Activated CD8-positive, alpha-beta memory T cell treated with anti-CD3 and anti-CD28 coated beads for 48 hours (primary cell): ENCODE measurements at places on chromosomes 1 and 21.

DNA sequence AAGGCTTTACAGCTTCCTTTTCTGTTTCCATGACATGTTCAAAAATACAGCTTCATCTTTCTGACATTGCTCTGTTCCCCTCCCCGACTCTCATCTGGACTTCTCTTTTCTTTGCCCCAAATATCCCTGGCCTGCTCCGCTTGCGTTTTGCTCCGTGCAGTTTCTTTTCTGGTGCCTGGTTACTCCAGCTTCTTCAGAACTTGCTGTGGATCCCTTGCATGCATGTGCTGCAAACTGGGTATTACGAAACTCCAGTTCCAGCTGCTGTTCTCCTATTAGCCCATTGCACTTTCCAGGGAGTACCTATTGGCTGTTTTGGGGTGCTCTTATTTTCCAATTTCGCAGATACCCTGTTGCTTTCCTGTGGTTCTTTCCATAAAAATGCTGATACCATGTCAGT lies 9.9 kb upstream of the NDC1 start:
- DNase-seq = no peak

- DNase-seq = no peak
Observed at GRCh38 chr1:35047188-35047858, 15.6 kb upstream of the ZMYM6 start.

DNA sequence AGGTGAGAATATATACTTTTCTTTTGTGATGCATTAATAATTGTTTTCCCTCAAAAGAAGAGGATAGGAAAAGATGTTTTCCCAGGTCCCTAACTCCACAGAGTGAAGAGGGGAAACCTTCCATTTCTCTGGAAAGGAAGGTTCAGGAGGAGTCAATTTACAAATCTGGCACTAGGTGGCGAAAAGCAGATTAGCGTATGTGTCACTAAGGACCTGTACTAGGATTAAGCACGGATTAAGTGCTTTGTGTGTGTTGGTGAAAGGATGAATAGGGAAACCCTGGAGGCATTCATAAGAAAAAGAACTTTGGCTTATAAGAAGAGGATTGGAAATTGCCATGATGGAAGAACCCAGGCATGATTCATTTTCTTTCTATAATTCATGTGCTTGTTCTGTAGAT lies 410.1 kb upstream of the PLXNA2 start:
- no peak for DNase-seq

DNA sequence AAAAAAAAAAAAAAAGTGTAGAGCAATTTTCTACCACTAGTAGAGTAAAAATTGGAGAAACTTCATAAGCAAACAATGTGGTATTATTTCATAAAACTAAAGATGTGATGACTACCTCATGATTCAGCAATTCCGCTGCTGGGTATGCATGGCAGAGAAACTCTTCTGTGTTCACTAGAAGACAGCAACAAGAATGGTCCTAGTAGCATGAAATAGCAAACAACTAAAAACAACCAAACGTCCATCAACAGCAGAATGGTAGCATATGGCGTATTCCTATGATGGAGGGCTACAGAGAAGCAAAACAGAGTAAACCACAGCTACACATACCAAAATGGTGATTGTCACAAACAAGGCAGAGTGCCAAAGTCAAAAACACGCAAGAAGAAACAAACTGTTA lies 18.9 kb downstream of the HTR1D start:
- DNase-seq = no peak

- DNase-seq = no peak
Observed at GRCh38 chr1:51287966-51288365, 42.4 kb downstream of the TTC39A start.

DNA sequence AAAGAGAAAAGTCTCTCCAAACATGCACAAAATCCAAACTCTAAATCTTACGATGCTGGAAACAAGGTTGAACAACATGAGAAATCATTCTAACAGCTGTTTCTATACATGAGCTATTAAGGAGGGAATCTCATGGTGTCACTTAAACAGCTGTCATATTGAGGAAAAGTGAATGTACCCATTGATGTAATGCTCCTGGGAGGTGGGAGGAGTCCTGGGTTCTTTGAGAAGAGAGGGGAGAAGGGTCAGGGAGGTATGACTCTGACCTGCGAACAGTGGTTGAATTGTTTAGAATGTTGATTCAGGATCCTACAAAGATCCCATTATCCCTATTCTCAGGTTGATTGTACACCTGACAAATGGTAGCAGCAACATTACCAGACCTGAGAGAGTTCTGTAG lies 49.3 kb downstream of the ZC3H11B start:
- no peak for DNase-seq

GRCh38 chr1:61403679-61404596 lies 321.0 kb downstream of the TM2D1 start:
- DNase-seq = no peak

DNA sequence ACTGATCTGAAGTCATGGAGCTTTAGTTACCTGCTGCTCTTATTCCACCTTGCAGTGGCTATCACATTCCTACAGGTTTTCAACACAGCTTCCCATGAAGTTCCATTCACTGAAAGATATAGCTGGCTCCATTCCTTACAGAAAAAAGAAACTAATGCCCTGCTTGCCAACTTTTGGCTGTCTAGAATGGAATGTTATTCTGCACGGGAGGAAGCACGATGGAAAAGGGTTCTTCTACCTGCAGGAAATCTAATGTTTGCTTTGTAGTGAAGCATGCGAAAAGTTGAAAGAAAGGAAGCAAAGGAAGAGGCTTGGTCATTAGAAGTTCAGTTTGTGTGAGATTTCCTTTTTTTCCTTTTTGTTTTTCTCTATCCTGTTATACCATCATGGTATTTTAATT lies 32.6 kb downstream of the GIPC2 start:
- no peak for DNase-seq

GRCh38 chr1:50295566-50295965 lies 127.7 kb downstream of the DMRTA2 start:
- DNase-seq = no peak

GRCh38 chr1:224749916-224750315 lies 133.8 kb downstream of the CNIH3 start:
- DNase-seq = no peak

GRCh38 chr1:206705191-206705590 lies 20.5 kb downstream of the MAPKAPK2 start:
- no peak for DNase-seq

DNA sequence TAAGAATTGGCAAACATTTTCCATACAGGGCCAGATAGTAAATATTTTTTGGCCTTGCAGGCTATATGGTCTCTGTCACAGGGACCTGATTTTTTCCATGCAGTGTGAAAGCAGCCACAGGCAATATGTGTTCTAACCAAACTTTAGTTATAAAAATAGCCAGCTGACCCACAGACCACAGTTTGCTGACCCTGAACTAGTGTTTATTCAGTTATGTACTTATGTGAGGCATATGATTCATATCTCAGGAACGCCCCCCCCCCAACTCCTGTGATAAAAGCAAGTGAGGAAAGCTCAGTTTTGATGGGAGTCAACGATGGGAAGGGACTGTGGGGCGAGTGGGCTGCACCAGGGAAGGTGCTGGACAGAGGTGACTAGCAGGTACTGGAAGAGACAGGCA lies 80.1 kb downstream of the HMGB4 start:
- no peak for DNase-seq

GRCh38 chr21:14486869-14487268 lies 59.2 kb downstream of the SAMSN1 start:
- DNase-seq = no peak

- no peak for DNase-seq
Observed at GRCh38 chr1:27154469-27154990, 395 bp downstream of the SLC9A1 start.

DNA sequence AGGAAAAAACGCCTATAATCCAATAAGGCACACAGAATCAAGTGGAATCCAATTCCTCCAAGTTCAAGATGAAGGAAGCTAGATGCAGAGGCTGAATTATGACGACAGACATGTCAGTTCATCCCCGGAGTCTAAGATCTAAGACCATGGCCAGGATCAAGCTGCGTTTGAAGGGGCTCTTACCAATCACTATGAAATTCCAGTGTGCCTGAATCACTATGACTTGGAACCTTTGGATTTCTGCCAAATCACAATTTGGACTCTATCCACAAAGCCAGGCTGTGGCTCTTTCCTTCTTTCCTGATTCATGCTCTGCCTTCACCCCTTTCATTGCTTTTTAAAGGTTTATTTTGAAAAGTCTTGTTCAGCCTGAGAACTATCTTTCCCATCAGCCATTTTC lies 17.1 kb downstream of the OLIG2 start:
- no peak for DNase-seq

DNA sequence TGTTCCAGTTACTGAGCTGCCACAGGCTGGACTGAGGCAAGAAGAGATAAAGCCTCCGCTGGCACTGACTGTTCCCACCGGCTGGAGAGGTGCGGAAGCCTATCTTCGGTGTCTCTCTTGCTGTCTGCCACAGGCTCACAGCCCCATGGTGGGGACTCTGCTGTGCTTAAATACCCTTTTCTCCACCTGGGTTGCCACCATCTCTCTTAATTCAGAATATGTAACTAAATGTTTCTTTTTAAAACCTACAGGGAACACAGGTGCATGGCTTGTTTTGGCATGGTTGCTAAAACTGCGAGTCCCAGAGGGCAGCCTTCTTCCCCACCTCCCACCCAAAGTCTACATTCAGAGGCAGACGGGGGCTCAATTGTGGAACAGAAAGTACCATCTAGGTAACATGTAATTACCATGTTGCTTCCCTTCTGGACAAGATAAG lies 8.1 kb upstream of the LBR start:
- DNase-seq = no peak

DNA sequence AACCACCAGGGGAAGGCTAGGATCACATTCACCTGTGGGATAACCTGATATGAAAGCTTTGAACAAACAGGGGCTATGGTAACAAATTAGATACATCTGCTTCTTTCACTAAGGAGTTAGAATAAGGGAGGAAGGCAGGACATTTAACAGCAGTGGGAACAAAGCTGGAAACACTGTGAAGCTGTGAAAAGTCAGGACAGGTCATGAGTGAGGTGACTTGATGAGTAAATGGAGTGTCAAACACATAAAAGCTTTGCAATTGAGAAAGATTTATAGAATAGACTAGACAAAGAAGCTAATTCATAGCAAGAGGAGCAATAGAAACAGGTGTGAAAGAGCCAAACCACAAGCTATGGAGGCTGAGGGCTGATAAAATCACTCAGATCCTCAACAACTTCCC lies 110.0 kb downstream of the ASTN1 start:
- no peak for DNase-seq

- no peak for DNase-seq
Observed at GRCh38 chr21:45997205-45997494, 15.6 kb downstream of the COL6A1 start.

DNA sequence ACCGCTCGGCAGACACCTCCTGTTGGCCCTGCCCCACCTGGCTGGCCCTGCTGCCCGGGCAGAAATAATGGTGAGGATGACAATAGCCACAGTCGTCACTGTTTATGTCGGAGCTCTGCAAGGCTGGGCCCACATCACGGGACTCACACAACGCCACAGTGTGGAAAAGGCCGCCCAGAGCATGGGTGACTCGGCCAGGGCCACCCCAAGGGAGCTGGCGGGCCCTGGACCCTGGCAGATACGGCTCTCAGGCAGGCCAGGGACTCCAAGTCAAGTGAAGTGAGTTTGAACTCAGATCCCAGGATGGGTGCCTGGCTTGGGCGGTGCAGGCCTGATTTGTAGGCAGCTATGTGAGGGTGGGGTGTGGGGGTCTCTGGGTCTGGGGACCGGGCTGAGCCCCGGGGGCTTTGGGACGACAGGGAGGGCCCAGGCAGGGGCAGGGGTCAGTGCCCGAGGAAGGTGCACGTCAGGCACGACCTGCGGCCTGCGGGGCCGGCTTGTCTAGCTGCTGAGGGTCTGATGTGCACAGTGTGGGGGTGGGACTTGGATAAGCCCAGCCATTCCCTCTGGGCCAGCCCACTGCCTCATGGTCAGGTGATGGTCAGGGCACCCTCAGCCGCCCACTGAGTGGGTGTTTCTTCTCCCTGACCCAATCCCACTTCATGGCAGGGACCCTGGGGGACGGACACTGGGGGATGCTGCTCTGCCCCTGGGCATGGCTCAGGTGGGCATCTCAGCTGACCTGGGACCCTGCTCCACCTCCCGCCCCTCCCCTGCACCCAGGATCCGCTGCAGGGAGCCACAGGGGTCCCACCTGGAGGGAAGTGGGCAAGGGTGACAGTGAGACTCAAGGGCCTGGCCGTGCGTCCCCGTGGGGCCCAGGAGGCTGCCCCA lies 1.0 kb downstream of the RNF223 start:
- DNase-seq = no peak

- DNase-seq = no peak
Observed at GRCh38 chr1:156086256-156086662, 4.0 kb upstream of the MEX3A start.

DNA sequence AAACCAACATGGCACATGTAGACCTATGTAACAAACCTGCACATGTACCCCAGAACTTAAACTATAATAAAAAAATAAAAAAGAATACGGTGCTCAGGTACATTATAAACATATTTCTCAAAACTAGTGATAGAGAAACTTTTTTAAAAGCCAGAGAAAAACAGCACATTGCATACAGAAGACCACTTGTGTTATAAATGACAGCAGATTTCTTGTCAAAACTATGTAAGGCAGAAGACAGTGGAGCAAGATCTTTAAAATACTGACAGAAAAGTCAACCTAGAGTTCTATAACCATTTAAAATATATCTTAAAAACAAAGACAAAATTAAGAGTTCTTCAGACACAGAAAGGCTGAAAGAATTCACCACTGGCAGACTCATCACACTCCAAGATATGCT lies 144.7 kb downstream of the NEGR1 start:
- no peak for DNase-seq

DNA sequence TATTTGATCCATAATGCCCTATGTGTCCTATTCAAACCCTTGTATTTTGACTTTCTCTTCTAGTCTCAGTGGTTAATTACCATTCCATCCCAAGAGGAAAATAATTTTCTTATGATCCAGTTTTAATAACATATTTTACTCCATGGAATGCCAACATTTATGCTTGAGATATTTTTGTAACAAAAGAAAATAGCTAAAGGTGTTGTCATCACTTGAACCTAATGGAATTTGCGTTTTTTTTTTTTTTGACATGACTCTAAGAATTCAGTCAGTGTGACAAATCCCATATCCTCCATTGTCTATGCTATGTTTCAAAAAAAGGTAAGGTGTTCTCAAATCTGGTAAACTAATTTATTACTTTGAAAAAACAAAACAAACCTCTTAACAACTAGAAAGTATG lies 324.1 kb upstream of the ADAMTS5 start:
- no peak for DNase-seq

DNA sequence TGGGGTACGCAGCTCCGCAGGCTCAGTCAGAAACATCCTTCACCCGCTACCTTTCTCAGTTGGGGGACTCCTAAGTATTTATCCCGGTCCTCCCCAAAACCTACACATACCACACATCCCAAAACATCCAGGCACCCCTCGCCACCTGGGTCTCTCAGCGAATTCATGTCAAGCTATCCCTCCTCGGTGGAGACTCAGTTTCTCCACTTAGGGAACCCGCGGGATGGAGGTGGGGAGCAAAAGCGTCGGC lies 1.3 kb upstream of the ZBTB7B start:
- DNase-seq = no peak

GRCh38 chr1:156489935-156490293 lies 10.7 kb downstream of the MEF2D start:
- no peak for DNase-seq

GRCh38 chr21:45250914-45251634 lies 36.6 kb downstream of the POFUT2 start:
- no peak for DNase-seq

- DNase-seq = no peak
Observed at GRCh38 chr1:54816951-54817350, 15.8 kb upstream of the TTC22 start.
